Fibroblast of lung (primary cell): ENCODE measurements at places on chromosomes 12 and 14.

DNA sequence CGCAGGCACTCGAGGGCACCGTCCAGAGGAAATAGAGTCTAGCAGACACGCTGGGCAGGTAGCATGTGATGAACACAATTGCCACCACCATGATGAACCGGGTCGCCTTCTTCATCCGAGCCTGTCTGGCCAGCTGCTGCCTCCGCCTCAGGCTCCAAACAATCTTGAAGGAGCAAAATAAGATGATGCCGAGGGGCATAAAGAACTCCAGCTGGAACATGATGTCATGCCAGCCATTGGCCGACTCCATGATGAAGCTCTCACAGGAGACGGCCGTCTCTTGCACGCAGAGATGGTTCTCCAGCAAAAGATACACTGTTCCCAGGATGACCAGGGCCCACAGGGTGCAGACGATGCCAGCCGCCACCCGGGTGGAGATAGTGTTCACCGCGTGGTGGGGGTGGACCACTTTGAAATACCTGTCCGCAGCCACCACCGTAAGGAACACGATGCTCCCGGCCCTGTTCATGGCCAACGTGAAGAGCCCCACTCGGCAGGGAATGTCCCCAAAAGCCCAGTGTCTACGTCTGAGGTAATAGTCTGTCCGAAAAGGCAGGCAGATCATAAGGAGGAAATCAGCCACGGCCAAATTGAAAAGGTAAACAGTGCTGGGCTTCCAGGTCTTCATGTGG, 945 bp downstream of the HCAR1 start:
- no peak for DNase-seq

DNA sequence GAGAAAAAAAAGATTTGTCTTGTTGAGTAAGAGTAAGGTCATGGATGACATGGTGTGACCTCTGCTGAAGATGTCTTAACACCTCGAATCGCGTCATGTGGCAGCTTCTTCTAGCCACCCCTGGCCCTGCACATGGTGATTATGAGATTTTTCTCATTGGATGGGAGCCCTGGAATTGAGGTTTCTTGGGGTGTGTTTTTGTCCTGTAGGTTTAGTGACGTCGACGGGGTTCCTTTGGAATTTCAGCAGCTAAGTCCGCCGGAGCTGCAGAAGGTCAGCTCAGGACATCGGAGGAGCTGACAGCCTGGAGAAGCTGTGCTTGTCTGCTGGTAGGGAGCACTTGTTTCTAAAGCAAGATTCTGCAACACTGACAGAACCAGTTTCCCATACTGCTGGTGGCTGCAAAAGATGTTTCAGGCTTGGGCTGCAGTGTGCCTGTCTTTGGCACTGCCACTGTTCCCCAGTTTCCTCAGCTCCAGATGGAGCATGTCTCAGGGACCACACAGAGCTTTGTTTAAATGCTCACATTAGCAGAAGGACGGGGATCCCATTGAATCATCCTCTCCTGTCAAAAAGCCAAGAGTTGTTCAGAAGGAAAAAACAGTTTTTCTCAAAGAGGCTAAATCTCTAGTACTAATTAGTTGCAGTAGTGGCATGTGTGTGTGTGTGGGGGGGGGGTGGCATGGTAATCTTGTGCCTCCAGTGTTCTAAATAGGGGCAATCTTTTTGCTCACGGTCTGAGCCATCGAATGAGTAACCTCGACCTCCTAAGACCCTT, 5.2 kb upstream of the FOS start:
- DNase-seq: peak; percentile 76

- DNase-seq: no peak
These were observed 41.0 kb downstream of the HSD17B6 start for GRCh38 chr12:56804169-56804568.

- DNase-seq: no peak
These were observed 108.5 kb upstream of the MAX start for GRCh38 chr14:65210822-65211182.

DNA sequence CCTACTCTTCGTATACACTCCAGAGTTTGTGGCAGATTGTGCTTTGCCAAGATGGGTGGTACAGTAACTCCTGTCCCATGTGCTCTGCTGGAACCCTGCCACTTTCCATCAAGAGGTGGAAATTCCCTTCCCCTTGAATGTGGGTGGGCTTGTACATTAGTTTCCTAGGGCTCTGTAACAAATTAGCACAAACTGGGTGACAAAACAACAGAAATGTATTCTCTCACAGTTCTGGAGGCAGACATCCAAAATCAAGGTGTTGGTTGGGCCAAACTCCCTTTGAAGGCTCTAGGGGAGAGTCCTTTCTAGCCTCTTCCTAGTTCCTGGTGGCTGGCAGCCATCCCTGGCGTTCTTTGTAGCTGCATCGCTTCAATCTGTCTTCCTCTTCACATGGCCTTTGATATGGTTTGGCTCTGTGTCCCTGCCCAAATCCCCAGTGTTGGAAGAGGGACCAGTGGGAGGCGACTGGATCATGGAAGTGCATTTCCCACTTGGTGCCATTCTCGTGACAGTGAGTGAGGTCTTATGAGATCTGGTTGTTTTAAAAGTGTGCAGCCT, 117.5 kb downstream of the VRK1 start:
- DNase-seq: peak; percentile 10

DNA sequence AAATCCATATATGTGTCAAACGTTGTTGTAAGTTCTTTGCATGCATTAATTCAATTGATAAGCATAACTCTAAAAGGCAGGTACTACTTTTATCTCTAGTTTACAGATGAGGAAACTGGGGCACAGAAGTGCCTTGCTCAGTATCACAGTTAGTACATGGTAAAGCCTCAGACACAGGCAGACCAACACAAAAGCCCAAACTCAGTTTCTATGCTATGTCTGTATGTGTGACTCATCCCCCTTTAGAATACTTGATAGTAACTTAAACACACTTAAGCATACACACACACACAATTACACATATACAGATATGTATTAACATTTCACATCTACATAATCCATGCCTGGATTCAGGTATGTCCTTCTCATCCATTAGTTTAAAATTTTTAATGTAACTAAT, 88.0 kb downstream of the EPS8 start:
- peak; percentile 64 for DNase-seq

GRCh38 chr12:119613319-119613936, 19.9 kb downstream of the TMEM233 start:
- peak; percentile 52 for DNase-seq

DNA sequence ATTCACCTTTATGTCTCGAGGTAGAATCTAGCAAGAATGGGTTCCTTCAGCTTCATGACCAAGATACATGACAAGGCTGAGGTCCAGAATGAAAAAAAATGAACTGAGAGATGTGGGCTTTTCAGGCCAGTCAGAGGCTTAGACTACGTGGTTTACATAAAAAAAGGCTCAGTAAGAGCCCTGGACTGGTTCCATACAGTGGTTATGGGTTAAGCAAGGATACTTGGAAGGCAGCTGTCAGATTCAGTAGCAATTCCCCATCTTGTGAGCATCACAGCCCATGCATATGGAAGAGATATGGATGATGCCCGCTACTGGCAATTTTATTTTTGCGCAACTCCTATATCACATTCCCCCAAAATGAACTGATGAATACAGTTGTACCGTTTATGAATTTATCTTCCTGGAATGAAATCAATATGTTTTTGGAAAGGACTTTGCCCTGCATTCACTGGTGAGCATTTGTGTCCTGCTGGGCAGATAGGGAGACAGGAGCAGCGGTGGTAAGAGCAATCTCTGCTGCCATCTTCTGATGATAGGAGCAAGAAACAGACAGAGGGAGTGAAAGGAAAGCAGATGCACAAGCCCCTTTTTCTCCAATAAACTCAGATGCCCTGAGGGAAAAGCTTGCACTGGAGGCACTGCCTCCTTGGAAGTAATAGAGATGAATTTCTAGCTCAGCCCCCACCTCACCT, 280.4 kb downstream of the GALC start:
- DNase-seq: peak; percentile 3

GRCh38 chr14:106269029-106269428, 742.6 kb downstream of the TMEM121 start:
- DNase-seq: no peak

DNA sequence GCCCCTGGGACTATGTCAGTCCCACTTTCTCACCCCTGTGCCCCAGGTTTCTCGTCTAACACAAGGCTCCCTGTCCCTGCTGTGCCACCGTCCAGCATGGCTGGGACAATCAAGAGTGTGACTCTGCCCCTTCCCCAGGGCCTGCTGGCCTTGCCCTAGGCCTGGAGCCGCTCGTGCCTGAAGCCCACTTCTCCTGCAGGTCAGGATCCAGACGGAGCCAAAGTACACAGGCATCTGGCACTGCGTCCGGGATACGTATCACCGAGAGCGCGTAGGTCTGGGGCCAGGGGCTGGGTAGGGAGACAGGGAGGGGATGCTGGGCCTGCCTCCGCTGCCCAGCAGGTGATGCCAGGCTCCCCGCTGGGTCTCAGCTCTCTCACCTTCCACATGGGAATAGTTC, 2.8 kb downstream of the SLC25A47 start:
- no peak for DNase-seq

DNA sequence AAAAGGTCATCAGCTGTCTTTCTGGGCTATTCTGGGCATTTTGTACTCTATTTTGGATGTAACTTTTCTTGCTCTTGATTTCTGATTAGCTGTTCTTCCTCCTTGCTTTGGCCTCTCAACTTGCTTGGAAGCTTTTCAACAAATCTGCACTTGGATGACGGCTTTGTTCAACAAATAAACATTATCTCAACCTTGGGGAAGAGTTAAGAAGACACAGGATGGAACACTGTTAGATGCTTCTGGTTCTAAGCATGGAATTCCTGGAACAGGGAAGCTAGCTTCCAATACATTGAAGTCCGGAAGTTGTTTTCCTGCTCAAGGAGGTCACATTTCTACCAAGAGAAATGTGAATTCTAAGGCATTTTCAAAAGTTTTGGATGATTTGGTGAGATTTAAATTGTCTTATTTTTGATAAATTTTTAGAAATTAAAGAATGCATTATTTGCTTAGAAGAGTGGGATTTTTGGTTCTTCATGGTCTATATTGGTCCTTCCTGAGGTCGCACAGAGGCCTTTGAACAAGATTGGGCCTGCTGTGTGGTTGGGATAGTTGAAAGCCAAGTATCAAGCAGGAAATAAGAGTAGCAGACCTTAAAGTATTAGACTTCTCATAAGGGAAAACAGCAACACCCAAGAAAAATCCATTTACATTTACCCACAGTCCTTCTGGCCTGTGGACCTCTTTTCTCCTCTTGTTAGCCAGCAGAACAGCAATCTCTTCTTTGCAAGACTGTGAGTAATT, 59.2 kb downstream of the PPFIBP1 start:
- peak; percentile 32 for DNase-seq

GRCh38 chr12:5921027-5921909, 23.8 kb downstream of the ANO2 start:
- no peak for DNase-seq

- no peak for DNase-seq
These were observed 197.0 kb downstream of the SLC41A2 start for GRCh38 chr12:104761091-104761490.

- no peak for DNase-seq
These were observed 176.4 kb downstream of the ANO2 start for GRCh38 chr12:5768581-5769196.

DNA sequence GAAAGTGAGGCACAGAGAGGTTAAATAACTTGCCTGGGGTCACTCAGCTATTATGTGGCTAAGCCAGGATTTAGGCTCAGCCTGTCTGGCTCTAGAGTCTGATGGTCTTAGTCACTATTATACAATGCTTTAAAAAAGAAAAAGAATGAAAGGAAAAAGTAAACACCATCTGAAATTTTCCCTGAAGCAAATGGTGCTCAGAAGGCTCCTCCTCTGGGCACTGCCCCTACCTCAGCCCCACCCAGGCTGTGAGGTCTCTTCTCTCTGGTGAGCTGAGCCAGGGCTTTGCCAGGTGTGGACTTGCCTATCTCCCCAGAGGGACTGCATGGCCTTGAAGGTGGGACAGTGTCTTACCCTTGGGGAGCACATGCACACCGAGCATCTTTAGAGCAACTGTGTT, 117.5 kb upstream of the DYRK2 start:
- peak; percentile 43 for DNase-seq

GRCh38 chr12:103868215-103868614, 27.2 kb upstream of the NT5DC3 start:
- no peak for DNase-seq

- DNase-seq: peak; percentile 95
These were observed 190.2 kb downstream of the FSCB start for GRCh38 chr14:44316647-44317440.

DNA sequence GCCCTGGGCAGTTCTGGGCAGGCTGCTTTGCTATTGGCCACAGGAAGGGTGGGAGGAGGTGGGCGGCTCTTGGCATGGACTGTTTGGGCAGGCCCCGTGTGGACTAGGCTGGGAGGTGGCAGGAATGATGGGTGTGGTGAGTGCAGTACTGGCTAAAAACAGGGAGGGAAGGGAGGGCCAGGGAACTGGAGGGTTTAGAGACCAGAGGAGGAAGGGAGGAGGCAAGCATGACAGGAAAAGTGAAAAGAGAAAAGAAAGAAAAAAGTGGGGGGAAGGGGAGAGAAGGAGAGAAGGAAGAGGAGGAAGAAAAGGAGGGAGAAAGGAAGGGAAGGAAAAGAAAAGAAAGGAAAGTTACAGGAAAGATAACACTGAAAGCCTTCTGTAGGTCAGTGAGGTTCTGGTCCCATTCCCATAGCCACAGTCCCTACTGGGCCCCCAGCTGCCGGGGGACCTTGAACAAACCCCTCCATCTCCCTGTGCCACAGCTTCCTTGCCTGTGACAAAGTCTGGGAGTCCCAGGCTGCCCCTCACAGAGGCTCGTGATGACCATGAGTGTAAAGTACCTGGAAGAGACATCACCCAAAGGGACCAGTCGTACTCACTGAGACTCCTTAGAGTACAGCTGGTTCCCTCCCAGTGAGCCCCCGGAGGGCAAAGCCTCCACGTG, 1.1 kb upstream of the C14orf132 start:
- peak; percentile 50 for DNase-seq

DNA sequence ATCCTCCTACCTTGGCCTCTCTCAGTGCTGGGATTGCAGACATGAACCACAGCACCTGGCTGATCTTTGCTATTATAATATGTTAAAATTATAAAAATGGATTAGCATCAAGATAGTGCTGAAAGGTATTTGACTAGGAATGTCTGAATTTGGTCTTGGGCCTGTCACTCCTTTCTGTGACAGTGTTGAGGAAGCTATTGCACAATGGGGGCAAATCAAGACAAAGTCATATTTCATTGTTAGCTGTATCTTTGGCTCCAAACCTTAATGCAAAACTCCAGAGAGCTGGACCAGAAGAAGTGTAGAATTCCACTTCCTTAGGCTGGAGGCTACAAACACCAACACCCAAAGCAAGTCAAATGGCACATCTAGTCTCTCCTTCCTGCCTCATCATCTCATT, 42.2 kb downstream of the ZCRB1 start:
- DNase-seq: no peak

DNA sequence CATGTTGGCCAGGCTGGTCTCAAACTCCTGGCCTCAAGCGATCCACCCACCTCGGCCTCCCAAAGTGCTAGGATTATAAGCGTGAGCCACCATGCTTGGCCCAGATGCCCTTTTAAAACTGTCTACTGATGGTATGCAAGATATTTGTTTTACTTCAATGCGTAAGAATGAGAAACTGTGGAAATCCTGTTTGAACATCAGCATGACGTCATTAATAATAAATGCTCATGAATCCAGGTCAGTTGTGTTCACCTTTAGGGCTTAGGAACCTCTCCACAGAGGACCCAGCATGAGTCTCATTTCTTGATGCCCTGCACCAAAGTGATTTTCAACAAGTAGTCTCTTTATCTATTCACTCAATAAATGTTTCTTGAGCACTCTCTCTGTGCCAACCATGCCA, 34.5 kb upstream of the FOS start:
- DNase-seq: no peak
